ENCODE measurements at places on chromosomes 12 and 14. TPM values are rescaled to one million over a fixed set of nuclear protein-coding genes. Genes with fewer than 3 reads are reported as not detected.
A peak's percentile ranks its signal among the peaks of the same experiment; 100 is the strongest.

The NINJ2 gene
- 9.1 TPM for total RNA-seq

The ARHGEF25 gene
- total RNA-seq, result 5.4 TPM

GRCh38 chr14:35047976-35048513 is 2.0 kb downstream of the FAM177A1 start:
- no peak for DNase-seq

GRCh38 chr12:116860263-116860662 is 21.0 kb downstream of the HRK start:
- no peak for DNase-seq

- DNase-seq, result no peak
Observed at GRCh38 chr14:73783107-73783727, 68.4 kb upstream of the PTGR2 start.

The CLEC4E gene
- 0.84 TPM for total RNA-seq

DNA sequence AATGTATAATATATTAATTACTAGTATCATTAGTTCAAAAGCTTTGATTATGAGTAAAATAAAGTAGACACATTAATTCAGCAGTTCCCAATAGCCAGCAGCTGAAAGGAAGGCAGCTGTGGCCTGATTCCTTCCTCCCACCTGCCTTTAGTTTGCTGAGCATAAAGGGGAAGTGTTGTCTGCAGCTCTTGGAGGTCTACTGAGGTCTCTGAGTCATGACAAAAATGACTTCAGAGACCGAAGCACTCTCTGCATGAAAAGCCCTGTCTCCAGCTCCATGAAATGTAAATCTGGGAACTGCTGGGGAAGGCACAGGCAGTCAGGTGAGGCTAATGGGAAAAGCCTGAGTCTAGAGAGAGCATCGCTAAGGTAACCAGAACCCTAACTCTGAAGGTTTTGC is 165.4 kb downstream of the NRXN3 start:
- no peak for DNase-seq

- DNase-seq, result peak; percentile 53
Observed at GRCh38 chr12:31323391-31324115, 2.4 kb downstream of the SINHCAF start.

- peak; percentile 83 for DNase-seq
Observed at GRCh38 chr14:81164167-81164774, 56.5 kb downstream of the GTF2A1 start.

DNA sequence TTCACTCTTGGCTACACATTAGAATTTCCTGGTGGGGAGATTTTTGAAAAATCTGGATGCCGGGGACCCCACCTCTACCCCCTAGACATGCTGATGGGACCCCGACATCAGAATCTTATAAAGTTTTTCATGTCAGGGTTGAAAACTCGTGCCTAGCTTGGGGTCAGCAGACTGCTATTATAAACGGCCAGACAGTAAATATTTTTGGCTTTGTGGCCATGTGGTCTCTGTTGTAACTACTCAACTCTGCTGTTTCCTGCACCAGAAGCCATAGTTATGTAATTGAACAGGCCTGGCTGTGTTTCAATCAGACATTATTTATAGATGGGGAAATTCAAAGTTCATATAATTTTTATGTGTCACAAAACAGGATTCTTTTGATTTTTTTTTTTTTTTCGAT is 41.6 kb downstream of the ACACB start:
- DNase-seq, result peak; percentile 17

- no peak for DNase-seq
Observed at GRCh38 chr14:96925422-96925821, 128.2 kb downstream of the VRK1 start.
